ENCODE measurements at places on chromosomes 13 and 19.

DNA sequence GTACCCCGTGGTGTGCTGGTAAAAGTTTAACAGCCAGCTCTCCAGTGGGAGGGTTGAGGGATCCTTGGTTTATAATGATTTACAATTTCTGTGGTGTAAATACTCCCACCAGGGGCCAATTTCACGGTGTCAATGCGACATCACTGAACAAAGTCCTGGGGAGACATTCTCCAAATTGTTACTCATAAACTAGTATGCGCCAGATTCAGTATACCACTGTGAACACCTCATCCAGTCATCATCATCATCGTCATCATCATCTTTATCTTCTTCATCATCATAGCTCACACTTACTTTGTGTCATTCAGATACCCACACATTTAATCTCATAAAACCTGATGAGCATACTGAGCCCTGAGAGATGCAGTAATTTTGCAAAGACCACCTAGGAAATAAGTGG lies 17.2 kb upstream of the TNFSF14 start:
- no peak for DNase-seq

DNA sequence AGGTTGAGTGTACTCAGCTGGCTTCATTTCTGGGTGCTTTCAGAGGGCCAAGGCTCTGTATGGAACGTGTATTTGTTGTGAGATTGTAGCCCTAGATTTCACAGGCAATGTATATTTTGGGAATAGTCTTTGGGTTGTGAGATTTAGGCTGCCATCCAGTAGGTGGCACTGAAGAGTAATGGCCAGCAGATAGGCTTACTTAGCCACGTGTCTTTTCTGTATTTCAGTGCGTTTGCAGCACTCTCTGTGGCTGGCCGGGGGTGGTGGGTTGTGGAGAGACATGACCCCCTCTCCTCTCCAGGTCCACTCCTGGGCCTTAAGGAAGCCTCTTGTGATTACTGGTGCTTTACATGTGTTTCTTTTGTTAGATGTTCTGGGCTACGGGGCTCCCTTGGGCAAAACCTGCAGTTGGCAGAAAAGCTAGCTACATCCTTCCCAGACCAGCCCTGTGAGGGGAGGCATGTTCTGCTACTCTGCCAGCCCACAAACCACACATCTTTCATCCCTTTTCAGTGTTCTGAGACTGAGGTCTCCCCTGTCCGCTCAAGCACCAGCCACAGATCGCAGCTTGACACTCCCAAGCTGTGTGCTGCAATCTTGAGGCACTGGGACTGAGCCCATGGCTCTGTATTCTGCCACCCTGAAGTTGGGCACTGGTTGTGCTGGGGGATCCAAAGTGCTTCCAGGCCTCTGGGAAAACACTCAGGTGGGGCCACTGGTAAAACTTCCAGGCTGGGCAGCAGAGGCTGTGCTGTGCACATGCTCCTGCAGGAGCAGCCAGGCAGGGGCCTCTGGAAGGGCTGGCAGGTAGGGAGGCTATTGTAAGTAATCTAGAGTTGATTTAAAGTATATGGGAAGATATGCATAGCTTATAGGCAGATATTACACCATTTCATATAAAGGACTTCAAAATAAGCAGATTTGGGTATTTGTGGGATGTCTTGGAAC lies 1096.8 kb upstream of the PCDH20 start:
- peak; percentile 80 for DNase-seq

GRCh38 chr19:10517760-10518443 lies 655 bp upstream of the S1PR5 start:
- no peak for DNase-seq

DNA sequence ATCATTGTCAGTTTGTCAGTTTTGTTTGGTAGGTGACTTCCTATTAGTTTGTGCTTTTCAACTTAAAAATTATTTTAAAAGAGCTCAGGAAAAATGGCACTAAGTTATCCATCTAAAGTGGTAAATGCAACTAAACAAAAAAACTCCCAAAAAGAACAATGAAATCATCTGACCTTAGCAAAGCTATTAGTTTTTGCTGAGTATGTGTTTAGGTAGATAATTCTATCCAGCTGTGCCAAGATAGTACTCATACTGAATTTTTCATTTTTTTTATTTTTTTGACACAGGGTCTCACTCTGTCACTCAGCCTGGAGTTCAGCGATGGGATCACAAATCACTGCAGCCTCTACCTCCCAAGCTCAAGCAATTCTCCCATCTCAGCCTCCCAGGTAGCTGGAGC lies 645.3 kb downstream of the TBC1D4 start:
- no peak for DNase-seq

DNA sequence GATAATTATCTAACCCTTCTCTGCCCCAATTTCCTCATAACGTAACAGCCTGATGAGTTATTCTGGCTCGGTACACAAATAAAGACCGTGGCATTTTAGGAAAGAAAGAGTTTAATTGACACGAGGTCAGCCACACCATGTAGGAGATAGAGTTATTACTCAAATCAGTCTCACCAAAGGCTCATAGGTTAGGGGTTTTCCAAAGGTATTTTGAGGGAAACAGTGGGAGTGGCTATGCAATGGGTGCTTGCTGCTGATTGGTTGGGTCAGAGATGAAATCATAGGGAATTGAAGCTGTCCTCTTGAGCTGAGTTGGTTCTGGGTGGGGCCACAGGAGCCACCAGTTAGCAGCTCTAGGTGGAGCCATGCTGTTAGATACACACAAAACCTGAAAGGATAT lies 137.5 kb downstream of the FREM2 start:
- DNase-seq, result peak; percentile 68

GRCh38 chr13:106432636-106433035 lies 102.8 kb downstream of the EFNB2 start:
- DNase-seq, result no peak

DNA sequence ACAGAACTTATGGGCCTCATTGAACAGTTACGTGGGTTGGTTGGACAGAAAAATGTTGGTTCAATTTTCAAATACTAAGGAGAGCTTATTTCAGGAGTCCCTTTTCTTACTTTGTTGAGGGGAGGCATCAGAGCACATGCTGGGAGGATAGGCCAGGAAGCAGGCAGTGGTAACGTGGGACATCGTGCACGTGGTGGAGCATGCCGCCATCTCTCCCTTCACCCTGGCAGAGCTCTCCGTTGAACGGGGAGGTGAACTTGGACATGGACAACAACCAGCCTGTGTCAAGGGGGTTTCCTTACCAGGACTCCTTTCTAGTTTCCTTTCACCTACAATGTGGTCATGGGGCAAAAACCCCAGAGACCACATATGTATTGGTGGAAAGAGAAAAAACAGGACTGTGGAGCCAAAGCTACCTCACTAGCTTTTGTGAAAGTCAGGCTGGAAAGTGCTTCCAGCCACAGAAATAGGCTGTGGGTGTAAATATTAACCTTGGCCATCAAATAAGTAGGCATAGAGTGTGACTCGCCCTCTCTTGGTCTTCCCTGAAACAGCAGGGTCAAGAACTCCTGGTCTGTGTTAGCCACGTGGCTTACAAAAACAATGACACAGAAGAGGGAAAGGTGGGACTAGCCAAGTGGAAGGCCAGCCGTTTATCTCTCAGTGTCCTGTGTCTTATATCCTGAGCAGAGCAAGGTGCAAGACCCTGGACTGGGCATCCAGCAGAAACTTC lies 14.4 kb downstream of the MICOS13 start:
- DNase-seq, result peak; percentile 54

GRCh38 chr13:75760131-75761021 lies 124.2 kb downstream of the LMO7 start:
- DNase-seq, result no peak

- no peak for DNase-seq
Measured at GRCh38 chr13:39020853-39021462, 16.9 kb downstream of the PROSER1 start.

DNA sequence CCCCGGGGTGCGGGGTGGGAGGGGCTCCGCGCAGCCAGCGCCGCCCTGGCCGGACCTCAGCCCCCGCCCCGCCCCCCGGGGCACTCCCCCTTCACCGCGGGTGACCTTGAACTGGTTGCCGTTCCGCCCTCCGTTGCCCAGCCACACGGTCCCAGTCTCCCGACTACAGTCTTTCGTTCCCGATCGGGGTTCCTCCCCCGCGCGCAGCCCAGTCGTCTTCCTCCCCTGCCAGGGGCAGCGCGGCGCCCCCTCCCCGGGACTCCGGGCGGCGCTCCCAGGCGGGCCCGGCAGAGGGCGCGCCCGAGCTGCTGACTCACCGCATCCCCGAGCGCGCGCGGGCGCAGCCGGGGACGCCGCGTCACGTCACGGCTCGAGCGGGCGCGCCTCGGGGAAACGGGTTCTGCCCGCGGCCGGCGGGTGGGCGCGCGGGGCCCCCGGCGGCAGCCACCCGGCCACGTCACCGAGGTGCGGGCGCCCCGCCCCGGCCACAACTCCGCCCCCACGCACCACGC lies 459 bp downstream of the MIDN start:
- peak; percentile 86 for DNase-seq

- no peak for DNase-seq
Measured at GRCh38 chr13:77139306-77139705, 112.3 kb upstream of the FBXL3 start.

DNA sequence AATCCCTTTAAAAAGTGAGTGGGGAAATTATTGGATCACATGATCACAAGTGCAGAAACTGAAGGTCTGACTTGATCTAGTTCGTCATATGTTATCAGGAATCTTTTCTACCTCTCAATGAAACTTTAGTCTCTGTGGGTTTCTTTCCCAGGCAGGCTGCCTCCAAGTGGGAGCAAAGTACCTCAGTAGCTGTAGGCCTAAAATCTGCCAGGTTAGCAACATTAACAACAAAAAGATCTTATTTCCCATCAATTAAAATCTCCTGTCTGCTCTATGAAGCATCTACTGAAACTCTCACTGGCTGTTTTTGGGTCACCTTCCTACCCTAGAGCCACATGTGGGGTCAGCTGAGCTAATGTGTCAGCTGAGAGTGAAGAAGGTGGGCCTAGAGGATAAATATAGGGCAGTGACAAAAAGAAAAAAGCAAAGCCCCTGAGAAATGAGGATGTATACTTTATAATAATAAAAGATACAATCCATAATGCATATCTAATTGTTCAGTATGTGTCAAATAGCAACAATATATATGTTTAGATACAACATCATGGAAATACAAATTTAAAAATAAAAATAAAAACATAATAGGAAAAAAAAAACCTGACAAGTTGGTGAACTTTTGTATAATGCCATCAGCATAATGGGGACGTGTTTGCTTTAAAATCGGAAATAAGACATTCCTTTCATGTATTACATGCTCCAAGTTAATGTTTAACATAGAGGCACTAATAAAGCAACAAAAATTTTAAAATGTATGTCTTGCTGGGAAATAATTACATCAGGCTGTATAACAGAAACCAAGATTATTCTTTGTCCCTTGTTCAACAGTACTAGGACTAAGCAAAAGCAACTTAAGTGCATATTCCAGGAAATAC lies 141.1 kb downstream of the GPC5 start:
- DNase-seq, result no peak

- DNase-seq, result peak; percentile 36
Measured at GRCh38 chr19:11887611-11888531, at the start of gene ZNF69. ZNF69 (plus strand) TSS chr19:11887782; CDS start chr19:11887924, 142 bp downstream.

- no peak for DNase-seq
Measured at GRCh38 chr13:45325806-45326205, 15.2 kb downstream of the TPT1 start.

GRCh38 chr13:21685485-21686064 lies 14.7 kb downstream of the FGF9 start:
- no peak for DNase-seq

GRCh38 chr19:39966617-39967016 lies 4.3 kb upstream of the PSMC4 start:
- no peak for DNase-seq

GRCh38 chr19:53696951-53697350 lies 65.2 kb downstream of the DPRX start:
- DNase-seq, result no peak

- DNase-seq, result no peak
Measured at GRCh38 chr13:51856998-51857397, 4.8 kb upstream of the CCDC70 start.

DNA sequence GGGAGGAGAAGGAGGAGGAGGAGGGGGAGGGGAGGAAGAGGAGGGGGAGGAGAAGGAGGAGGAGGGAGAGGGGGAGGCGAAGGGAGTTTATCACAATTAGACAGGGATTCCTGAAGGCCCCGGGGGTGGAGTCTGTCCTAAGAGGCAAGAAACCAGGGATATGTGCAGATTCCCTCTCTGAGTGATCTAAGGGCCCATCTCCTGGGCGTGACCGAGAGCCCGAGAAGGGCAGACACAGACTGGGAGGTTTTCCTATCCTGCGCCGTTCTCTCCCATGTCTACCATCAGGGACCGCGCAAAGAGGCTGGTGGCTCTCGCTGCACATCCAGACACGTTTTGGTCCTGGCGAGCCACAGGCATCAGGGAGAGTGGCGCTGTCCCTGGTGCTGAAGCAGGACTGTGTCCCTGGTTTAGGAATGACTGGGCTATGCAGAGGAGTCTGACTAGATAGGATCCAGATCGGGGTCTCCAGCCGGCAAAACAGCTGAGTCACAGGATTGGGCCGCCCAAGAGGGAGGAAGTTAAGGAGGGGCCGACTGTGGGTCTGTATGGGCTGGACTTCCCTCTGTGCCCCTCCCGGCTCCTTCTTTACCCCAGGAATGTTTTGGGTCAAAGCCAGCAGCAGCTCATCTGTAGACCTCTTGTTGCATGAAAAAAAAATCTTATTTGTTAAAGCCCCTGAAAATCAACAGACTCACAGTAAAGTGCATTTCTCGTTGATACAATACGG lies 17.9 kb upstream of the ZNF175 start:
- peak; percentile 53 for DNase-seq

DNA sequence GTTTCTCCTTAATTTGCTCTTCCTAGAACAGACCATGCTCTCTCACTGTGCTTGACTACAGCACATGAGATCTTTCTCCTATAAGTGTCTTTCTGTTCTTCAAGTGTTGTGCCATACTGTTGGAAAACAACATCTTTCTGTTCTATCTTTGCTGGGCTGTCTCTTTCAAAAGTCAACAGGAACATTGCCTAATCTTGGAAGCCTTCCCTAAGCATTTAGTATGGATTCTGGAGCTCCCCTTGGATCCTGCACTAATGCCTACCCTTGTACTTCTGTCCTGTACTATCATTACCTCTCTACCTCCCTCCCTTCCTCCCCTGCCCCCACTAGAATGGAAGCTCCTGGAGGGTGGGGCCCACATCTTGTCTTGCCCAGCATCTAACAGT lies 26.8 kb downstream of the STARD13 start:
- DNase-seq, result no peak

DNA sequence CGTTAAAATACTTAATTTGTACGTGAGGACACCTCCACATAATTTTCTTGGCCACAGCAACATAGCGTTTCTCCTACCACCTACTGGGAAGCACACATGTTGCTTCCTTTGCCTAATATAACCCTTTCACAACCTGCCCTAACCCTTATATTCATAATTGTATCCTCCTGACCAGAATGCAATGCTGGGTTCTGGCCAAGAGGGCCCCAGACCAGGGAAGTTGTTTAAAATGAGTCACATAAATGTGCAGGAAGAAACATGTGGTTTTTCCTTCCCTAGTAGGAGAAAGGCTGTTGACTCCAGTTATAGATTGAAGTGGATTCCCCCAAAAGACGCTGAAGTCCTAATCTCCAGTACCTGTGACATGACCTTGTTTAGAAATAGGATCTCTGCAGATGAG lies 187.3 kb downstream of the NUFIP1 start:
- no peak for DNase-seq

DNA sequence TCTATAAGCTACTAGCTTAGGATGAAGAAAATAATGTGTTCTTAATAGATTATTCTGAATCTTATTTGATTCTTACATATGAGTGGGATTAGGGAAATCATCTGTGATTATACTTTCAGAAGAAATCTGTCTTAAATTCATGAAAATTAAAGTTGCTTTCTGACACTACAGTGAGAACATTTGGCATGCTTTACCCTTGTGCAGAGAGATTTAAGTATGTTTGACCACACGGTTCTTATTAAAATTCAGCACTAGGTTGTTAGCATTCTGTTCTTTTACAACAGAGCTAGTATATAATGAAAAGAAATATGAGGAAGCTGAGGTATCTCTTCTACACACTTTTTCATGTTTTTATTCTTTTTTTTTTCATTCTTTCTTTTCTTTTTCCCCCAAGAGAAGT lies 2723.9 kb downstream of the PCDH9 start:
- DNase-seq, result no peak

All from GM12865 (cell line).